ENCODE measurements at places on chromosomes 1 and 21.

GRCh38 chr1:41656068-41656467, 171.6 kb upstream of the EDN2 start:
- no peak for DNase-seq

GRCh38 chr1:25485536-25486411, 55.1 kb downstream of the MACO1 start:
- no peak for DNase-seq

DNA sequence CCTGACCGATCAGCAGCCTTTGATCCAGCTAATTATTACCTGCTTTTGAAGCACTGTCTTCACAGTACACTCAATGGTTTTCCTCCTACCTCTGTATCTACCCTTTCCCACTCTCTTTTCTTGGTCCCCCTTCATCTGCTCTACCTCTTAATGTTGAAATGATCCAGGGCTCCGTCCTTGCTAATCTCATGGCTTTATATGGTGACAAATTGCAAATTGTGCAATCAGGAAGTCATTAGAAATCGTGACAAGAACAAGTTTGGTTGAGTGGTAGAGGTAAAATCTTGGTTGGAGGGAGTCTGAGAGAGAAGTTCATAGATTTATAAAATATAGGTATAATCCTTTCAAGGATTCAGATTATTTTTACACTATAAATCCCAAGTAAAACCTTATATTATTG, 9.6 kb upstream of the CYB5R1 start:
- DNase-seq, result no peak

- DNase-seq, result no peak
Measured at GRCh38 chr21:33801424-33802405, 113.9 kb downstream of the ATP5PO start.

DNA sequence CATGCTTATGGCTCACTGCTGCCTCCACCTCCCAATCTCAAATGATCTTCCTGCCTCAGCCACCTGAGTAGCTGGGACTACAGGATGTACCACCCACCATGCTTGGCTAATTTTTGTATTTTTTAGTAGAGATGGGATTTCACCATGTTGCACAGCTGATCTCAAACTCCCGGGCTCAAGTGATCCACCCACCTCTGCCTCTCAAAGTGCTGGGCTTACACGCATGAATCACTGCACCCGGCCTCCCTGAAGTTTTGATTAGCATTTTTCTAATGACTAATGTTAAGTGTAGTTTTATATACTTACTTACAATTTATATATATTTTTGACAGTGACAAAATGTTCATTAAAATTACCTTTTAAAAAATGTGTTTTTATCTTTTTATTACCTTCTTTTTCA, 41.1 kb downstream of the ZNF678 start:
- no peak for DNase-seq

GRCh38 chr1:31878058-31878457, 60.1 kb downstream of the PTP4A2 start:
- DNase-seq, result no peak

DNA sequence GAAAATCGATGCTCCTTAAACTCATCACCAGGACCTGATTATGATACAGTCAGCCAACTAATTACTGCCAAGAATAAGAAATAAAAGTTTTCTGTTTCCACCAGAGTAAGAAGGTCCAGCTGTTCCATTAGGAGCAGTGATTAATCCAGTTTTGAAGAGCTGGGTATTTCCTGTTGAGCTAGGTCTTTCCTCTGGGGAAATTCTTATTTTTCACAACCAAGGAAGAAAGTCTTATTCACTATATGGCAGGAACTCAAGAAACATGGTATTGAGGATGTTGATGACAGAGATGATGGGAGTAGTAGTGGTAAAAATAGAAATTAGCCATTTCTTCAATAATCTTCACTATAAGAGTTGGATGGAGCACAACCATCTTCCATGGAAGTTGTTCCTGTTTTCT, 374.6 kb upstream of the RUNX1 start:
- no peak for DNase-seq

GRCh38 chr1:222877854-222878253, 63.0 kb downstream of the DISP1 start:
- DNase-seq, result no peak

GRCh38 chr1:115545096-115545720, 96.6 kb upstream of the VANGL1 start:
- no peak for DNase-seq

DNA sequence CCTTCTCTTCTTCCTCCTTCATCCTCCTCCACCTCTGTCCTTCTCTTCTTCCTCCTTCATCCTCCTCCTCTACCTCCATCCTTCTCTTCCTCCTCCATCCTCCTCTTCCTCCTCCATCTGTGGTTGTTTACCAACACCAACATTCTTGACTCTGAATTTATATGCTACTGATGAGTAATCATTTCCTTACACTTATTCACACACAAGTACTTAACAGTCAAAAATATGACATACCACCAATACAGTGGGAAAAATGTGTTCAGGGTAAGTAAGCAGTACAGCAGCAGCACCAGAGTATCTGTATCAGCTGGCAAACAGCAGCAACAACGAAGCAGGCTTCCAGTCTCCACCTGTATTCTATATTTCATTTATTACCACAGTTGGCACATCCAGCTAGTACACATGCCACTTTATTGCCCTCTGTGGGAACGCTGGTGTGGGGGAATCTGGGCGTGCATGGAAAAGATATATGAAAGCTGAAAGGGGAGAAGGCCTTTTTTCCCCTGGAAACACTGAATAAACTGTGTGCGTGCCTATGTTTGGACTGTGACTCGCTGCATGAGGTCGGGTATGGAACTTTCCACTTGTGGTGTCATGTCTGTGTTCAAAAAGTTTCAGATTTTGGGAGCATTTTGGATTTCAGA, 16.0 kb downstream of the ADSS2 start:
- no peak for DNase-seq

DNA sequence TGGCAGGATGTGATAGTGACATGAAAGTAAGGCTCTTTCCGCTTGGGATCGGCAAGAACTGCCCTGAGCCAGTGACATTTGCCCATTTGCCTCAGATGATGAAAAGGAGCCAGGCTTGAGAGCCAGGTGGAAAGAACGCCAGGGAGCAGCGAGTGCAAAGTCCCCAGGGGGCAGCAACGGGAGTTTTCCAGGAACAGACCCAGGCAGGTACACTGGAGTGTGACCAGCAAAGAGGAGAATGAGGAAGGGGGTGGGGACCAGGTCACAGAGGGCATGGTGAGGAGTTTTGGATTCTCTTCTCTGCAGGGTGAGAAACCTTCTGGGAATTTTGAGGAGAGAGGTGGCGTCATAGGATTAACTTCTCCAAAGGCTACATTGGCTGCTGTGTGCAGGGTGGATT, 10.8 kb upstream of the ETS2 start:
- no peak for DNase-seq

GRCh38 chr1:42922687-42923366, 35.8 kb downstream of the SLC2A1 start:
- DNase-seq, result peak; percentile 81

- DNase-seq, result no peak
Measured at GRCh38 chr1:230144758-230145504, 77.9 kb downstream of the GALNT2 start.

GRCh38 chr1:106846656-106847055, 209.8 kb upstream of the PRMT6 start:
- no peak for DNase-seq

Data from CD4-positive, alpha-beta T cell treated with Interleukin-1 beta for 1 hour (primary cell).